ENCODE measurements at places on chromosomes 2 and 18.
A peak's percentile ranks its signal among the peaks of the same experiment; 100 is the strongest.

GRCh38 chr2:15797231-15797938 lies 143.0 kb upstream of the MYCN start:
- DNase-seq = peak; percentile 32

- DNase-seq = no peak
These were observed 24.0 kb downstream of the C2orf49 start for GRCh38 chr2:105361102-105361889.

GRCh38 chr2:88875736-88876135 lies 184.3 kb downstream of the RPIA start:
- DNase-seq = no peak

DNA sequence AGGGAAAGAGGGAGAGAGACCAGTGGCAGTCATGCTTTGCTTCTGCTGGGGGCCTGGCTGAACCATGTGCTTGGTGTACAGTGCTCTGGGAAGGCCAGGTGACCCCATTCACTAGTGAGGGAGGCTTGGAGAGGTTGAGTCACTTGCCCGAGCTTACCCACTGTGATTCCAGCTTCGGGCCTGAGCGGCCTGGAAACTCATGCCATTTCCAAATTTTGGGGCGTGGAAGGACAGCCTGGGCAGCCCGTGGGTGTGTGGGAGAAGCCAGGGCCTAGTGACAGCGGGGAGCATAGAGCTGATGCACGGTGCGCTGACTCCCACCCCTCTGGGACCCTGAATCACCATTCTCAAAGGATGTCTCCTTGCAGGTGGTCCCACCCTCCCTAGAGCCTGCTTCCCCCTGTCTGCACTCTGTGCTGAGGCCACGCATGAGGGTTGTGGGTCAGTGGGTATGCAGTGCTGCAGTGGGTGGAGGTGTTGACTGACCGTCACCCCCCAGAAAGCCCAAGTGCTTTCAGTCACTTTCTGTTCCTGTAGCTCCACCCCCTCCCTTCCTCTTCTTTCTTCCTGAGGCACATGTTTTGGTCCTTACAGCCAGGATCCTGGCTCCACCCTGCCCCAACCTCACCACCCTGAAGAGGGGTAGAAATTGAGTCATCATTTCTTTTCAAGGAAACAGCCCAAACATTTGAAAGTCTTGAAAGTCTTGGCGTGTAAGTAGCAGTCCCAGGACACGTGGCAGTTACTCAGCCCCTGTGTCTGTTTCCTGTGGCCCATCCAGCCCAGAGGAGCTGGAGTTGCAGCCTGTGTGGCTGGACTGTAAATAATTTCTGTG lies 69.3 kb upstream of the MCFD2 start:
- no peak for DNase-seq

DNA sequence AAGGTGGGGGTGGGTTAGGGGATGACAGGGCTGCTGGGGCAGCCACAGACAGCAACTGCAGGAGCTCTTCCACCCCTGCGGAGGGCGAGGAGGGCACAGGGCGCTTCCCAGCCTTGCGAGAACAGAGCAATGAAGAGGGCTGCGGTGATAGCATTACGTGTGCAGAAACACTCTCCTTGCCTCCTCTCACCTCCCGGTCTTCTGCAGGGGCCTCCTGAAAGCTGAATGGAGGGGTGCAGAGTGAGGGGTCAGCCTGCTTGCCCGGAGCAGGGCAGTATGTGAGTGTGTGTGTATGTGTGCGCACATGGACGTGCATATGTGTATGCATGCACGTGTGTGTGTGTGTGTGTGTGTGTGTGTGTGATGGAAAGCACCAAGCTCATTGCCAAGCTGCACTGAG lies 29.5 kb upstream of the IL1R2 start:
- no peak for DNase-seq

- peak; percentile 40 for DNase-seq
These were observed 4.8 kb downstream of the ONECUT2 start for GRCh38 chr18:57439985-57440330.

GRCh38 chr2:50649626-50650402 lies 382.1 kb downstream of the NRXN1 start:
- no peak for DNase-seq

DNA sequence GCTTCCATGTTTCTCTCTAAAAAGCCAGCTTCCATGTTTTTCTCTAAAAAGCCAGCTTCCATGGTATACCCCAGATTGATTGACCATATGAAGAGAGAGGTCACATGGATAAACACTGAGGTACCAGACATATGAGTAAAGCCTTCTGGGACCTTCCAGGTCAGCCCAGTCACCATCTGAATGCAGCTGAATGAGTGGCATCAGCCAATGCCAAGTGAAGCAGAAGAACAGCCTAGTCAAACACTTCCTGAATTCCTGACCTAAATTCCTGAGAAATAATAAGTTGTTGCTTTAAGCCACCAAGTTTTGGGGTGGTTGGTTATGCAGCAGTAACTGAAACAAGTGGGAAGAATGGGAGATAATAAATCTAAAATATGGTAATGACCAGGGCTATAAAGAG lies 5.7 kb upstream of the ALS2 start:
- no peak for DNase-seq

GRCh38 chr18:4870177-4870773 lies 326.8 kb downstream of the AKAIN1 start:
- DNase-seq = no peak

DNA sequence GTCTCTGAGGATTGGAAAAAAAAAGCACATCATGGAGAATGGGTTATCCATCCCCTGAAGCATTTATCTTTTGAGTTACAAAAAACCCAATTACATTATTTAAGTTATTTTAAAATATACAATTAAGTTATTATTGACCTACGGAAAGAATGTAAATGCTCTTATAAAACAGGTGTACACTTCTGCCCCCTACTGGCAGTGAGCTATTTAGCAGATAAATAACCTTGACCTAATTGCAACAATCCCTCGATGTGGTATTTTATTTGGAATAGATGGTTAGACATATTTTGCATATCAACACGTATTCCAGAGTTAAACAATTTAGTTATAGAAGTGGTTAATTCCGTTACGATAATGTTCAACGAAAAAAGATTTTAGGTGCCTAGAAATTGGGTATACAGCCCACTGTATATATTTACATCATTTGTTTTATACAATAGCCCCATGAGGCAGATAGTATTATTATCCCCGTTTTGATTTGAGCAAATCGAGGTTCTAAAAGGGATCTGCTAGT lies 9.1 kb upstream of the DAW1 start:
- DNase-seq = peak; percentile 60

DNA sequence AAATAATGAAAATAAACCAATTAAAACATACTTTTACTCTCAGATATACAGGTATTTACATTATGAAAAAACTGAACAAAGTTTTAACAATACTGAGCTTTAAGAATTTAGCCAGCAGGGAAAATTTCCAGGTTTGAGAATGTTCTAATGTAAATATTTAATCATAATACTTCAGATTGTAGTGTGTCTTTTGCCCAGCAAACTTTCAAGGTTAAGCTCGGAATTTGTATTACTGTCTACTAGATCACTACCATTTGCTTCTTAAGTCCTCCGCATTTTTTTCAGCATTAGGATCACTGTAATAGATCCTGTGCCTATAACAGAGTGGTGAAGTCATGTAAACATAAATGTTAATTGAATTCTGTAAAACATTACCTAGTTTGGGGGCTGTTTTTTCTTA lies 52.7 kb downstream of the CFAP210 start:
- no peak for DNase-seq

GRCh38 chr18:56934131-56934530 lies 212.8 kb upstream of the BOD1L2 start:
- DNase-seq = no peak

DNA sequence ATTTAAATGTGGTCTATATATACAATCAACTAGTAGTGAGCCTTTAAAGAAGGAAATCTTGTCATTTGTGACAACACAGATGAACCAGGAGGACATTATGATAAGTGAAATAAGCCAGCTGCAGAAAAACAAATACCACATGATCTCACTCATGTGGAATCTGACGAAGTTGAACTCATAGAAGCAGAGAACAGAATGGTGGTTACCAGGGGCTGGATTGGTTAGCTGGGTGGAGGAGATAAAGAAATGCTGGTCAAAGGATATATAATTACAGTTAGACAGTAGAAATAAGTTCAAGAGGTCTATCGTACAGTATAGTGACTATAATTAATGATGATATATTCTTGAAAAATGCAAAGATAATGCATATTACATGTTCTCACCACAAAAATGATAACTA lies 267.9 kb downstream of the FBXO15 start:
- no peak for DNase-seq

GRCh38 chr2:96810783-96811192 lies 5.3 kb upstream of the CNNM3 start:
- no peak for DNase-seq

- no peak for DNase-seq
These were observed 392.3 kb downstream of the GALNT13 start for GRCh38 chr2:154264024-154264423.

DNA sequence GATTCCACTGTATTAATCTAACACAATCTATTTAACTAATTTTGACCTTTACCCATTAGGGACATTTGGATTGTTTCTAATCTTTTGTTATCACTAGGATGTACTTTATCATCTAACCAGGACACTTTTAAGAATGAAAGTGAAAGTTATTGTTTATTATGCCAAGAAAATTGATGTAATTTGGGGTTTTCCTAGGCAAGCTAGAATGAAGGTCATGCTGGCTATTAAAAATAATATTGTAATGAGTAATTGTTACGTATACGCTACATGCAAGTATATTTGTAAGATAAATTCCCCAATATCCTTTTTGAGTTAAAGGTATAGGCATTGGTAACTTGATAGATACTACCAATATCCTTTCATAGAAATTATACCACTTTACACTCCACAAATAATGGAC lies 74.6 kb downstream of the COL5A2 start:
- DNase-seq = no peak

DNA sequence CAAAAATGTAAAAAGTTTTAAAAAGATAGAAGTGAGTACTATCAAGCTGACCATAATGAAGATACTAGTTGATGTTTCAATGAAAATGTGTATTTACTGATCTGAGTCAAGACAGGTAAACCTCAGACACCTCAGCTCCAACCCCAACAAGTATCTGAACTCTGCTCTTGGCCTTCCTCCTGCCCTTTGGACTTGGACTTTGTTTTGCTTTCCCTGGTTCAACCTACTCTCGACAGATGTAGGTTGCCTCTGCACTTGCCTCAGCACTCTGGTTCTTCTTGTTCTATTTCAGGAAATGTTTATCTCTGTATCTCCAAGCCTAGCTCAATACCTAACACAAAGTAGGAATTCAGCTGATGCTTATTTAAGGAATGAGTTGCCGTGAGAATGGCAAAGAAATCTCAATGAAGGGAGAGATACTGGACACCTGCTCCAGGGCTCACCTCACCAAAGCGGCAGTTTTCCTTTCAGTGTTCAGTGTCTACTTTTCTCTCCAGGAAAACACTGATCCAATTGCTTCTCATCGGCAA lies 248.8 kb upstream of the CTAGE1 start:
- DNase-seq = no peak

- no peak for DNase-seq
These were observed 88.4 kb downstream of the EHD3 start for GRCh38 chr2:31322371-31322770.

DNA sequence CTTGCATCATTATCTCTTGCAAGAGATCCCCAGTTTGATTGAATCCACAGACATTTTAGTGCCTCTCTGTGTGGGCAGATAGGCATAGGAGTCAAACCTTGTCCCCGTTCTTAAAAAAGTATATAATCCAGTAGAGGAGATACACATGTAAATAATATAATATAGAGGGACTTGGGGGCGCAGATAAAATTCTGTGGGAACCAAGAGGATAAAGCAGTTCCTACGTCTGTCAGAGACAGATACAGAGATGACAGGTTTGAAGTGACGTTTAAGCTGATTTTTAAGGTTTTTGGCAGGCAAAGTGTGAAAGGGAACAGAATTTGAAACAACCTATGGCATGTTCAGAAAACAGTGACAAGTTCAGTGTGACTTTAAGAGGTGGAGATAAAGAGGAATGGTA lies 63.1 kb downstream of the CAB39 start:
- no peak for DNase-seq

GRCh38 chr18:55522011-55522410 lies 66.0 kb downstream of the TCF4 start:
- peak; percentile 65 for DNase-seq

- no peak for DNase-seq
These were observed 147.0 kb downstream of the ATP9B start for GRCh38 chr18:79216176-79216575.

GRCh38 chr2:109143214-109144187 lies 14.5 kb downstream of the SH3RF3 start:
- DNase-seq = no peak

GRCh38 chr2:18889565-18890332 lies 300.4 kb upstream of the NT5C1B start:
- no peak for DNase-seq

GRCh38 chr2:241184901-241185300 lies 3.6 kb upstream of the ANO7 start:
- no peak for DNase-seq

DNA sequence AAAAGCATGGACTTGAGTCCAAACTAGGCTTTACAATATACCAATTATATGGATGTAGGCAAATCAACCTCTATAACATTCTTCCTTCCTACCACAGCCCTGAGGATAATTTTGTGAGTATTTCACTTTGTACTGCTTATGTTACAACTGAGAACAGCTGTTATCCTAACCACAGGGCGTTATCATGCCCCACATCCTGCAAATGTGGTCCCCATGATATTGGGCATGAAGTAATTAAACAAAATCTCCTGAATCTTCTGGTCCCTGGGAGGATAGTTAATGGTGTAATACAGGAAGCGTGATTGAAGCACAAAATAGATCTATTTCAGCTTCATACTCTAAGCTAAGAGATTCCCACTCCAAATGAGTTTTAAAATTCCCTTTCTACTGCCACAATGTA lies 223.6 kb downstream of the CDH20 start:
- no peak for DNase-seq

DNA sequence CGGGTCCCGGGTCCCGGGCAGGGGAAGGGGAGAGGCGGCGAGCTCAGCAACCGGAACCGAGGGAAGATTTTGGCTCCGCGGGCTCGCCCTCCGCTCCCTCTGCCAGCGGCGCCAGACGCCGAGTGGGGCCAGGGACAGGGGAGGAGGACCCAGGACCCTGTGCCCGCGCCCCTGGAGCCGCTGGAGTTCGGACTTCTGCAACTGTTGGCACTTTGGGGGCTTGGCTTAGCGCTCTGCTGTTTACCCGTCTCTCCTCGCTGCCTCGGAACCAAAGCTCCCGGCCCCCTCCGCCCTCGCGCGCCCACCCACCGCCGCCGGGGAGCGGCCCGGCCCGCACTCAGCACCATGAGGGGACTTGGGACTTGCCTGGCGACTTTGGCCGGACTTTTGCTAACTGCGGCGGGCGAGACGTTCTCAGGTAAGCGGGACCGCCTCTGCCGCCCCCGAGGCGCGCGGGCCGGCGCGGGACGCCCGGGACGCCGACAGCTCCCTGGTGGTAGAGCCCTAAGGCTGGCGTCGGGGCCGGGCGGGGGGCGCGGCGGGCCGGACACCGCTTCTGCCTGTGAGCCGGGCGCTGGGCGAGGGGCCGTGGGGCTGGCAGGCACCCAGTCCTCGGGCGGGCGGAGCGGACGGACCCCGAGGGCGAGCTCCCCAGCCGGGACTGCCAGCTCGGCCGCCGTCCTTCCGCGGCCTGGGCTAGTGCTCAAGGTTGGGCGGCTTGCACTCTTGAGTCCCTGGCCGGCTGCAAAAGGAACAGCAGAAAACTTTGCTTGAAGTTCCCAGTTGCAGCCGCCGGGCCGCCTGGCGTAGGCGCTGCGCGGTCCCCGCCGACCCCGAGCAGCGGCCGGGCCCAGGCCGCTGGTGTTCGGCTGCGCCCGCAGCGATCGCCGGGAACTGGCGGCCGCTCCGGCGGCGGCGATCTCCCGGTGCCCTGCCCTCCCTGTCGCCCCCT lies 634 bp downstream of the PTPRM start:
- DNase-seq = peak; percentile 86
